ENCODE measurements at places on chromosomes 7 and 10. TPM values are rescaled to one million over a fixed set of nuclear protein-coding genes. Genes with fewer than 3 reads are reported as not detected.
A peak's percentile ranks its signal among the peaks of the same experiment; 100 is the strongest.

GRCh38 chr10:48600645-48601505 lies 4.0 kb downstream of the ARHGAP22 start:
- no peak for DNase-seq

- peak; percentile 14 for DNase-seq
These were observed 37.3 kb downstream of the BNIP3 start for GRCh38 chr10:131944412-131944811.

DNA sequence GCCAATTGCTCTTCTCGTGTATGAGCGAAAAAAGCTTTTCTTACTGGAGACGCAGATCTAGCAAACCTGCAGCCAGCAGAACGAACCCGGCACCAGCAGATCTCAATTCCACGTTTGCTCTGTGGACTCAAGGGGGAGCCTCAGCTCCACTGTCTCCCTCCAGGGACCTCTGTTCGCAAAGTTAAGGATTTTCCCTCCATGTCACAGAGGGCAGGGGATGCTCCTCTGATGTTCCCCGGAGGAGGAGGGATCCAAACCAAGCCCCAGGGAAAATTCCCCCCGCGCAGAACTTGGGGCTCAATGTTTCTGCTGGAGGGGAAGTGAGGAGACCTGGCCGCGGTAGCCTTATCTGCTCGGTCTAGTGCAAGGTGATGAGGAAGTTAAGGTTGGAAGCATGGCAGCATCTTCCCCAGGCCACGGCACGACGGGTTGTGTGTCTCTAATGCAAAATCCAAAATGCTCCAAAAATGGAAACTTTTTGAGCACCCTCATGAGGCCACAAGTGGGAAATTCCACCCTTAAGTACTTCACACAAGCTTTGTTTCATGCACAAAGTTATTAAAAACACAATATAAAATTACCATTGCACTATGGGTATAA lies 9.0 kb downstream of the IQCE start:
- DNase-seq: no peak

- no peak for DNase-seq
These were observed 188.4 kb upstream of the CACNA2D1 start for GRCh38 chr7:82631998-82632397.

- DNase-seq: no peak
These were observed 11.5 kb upstream of the KLRG2 start for GRCh38 chr7:139494835-139495579.

GRCh38 chr7:102230593-102230992 lies 56.1 kb upstream of the SH2B2 start:
- no peak for DNase-seq

The ATOH7 gene
- total RNA-seq: not detected

The BHLHA15 gene
- total RNA-seq: 0.67 TPM

The FFAR4 gene
- 2.3 TPM for total RNA-seq
